ENCODE measurements at places on chromosomes 2 and 18.
A peak's percentile ranks its signal among the peaks of the same experiment; 100 is the strongest.

GRCh38 chr2:204835786-204836185 is 290.5 kb downstream of the PARD3B start:
- DNase-seq = no peak

DNA sequence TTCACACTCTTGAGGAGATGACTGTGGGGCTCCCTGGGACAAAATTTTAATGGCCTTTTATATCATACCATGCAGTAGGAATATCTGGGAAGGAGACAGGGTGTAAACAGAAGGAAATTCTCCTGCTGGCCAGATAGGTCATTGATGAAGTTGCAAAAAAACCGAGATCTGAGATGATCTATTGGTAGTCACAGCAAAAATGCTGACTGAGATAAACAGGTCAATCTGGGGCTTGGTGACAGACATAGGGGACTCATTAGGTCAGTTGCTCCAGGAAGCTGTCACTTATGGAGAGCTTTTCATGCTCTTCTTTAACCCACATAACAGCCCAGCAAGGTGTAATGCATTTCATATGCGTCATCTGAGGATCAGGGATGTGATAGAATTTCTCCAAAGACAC is 2.6 kb upstream of the IL36A start:
- DNase-seq = no peak

- DNase-seq = no peak
These were observed 124.4 kb downstream of the MAP4K4 start for GRCh38 chr2:101821828-101822458.

DNA sequence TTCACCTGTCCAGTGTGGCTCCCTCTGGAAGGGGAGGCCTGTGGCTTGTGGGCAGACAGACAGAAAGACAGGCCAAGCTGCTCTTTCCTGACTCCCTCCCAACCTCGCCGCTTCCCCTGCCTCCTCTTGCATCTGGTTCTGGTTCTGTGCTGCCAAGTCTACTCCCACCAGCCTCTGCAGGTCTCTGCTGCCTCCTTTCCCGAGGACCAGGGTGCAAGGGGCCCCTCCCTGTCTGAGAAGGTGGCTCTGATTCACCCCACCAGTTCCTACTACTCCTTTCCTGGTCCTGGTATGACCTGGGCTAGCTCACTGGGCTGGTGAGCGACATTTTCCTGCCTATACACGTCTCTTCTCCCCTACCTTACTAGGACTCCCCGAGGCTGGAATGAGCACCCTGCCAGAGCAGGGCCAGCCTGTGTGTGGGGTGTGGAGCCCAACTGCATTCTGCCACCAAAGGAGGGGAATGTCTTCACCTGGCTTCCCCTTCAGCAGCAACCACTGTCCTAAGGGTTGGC is 238.5 kb downstream of the CELF4 start:
- no peak for DNase-seq

DNA sequence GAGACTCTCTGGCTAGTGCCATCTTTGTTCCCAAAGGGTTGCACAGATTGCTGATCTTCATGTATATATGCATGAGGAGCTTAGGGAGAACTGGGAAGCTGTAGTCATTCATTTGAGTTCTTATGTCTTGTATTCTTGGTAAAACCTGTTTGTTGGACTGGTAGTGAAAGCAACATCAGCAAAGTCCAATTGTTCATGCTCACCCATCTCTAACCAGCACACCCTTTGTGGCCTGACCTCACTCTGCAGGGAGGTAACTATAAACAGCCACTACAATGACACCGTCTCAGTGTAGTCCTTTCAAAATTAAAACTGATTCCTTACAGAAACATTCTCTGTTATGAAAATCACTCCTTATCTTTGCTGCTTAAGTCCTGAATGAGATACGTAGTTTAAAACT is 13.9 kb upstream of the LMAN1 start:
- DNase-seq = no peak

- DNase-seq = no peak
These were observed 210.5 kb upstream of the HDAC4 start for GRCh38 chr2:239611222-239611795.

DNA sequence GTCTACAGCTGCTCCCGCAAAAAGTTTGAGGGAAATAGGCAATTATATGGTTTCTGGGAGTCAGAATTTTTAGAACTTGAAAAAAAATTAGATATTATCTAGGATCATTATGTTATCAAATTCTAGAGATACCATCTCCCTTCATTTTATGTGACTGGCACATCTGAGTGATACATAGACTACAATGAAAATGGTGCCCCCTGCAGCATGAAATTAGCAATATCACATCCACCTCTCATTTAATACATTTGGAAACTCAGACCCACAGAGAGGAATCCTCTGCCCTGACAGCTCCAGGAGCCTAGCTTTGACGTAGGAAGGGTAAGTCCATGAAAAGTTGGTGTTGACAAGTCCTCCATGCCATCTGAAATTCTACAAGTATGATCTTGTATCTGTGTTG is 381.6 kb downstream of the SUCLG1 start:
- peak; percentile 3 for DNase-seq

- peak; percentile 39 for DNase-seq
These were observed 205.1 kb downstream of the ARL4C start for GRCh38 chr2:234291765-234292204.

DNA sequence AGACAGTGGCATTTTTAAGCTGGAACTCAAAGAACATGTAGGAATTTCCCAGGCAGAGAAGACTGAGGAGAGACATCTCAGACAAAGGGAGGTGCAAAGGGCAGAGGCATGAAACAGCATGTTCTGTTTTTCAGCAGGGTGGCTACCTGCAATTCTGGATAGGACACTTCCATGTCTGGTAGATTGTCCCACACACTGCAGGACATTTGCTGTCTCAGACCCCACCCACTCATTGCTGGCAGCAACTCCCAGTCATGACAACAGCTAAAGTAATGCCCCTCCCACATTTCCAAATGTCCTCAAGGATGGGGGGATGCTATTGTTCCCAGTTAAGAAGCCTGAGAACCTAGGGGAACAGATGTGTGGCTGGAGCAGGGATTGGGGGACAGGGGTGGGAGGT is 40.8 kb downstream of the ANKRD44 start:
- DNase-seq = no peak

DNA sequence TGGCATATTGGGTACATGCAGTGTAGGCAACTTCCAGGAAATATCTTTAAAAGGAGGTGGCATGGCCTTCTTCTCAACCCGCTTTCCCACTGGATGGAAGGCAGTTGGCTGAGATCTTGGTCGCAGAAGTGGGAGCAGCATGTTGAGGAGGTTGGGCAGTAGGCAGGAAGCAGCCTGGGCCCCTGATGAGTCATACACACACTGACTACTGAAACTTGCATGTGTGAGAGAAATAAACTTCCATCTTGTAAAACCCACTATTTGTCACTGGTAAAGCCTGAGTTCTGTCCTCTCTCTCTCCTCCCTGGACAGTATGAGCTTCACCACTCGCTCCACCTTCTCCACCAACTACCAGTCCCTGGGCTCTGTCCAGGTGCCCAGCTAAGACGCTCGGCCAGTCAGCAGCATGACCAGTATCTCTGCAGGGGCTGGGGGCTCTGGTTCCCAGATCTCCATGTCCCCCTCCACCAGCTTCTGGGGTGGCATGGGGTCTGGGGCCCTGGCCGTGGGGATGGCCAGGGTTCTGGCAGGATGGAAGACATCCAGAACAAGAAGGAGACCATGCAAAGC is 233.8 kb upstream of the SPRED2 start:
- DNase-seq = no peak

- DNase-seq = no peak
These were observed 297.6 kb upstream of the SKOR2 start for GRCh38 chr18:47549021-47549540.

- no peak for DNase-seq
These were observed 494.0 kb upstream of the MYT1L start for GRCh38 chr2:2825062-2825461.

GRCh38 chr18:45664824-45665763 is 49.8 kb downstream of the SLC14A2 start:
- DNase-seq = peak; percentile 64

DNA sequence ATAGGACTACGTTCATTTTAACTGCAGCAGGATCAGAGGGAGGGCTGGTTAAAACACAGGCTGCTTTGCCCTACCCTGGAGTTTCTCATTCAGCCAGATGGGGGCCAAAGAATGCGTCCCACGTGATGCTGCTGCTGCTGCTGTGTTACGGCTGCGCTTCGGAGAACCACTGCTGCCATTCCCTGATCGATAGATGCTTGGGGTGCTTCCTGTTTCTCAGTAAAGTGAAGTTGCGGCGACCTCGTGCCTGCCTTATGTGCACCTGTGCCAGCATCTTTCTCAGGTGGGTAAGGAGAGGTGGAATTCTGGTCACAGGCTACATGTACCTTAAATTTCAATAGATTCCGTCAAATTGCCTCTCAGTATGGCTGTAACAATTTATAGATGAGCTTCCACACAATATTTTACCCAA is 24.7 kb upstream of the TOGARAM2 start:
- peak; percentile 38 for DNase-seq

- no peak for DNase-seq
These were observed 6.5 kb upstream of the TMEM182 start for GRCh38 chr2:102755284-102755683.

GRCh38 chr18:37407571-37407970 is 158.0 kb downstream of the CELF4 start:
- DNase-seq = no peak

Data from activated CD4-positive, alpha-beta T cell treated with anti-CD3 and anti-CD28 coated beads, Interleukin-2, amount 50 U/mL, for 48 hours (primary cell).